Activated CD4-positive, alpha-beta T cell treated with anti-CD3 and anti-CD28 coated beads for 24 hours (primary cell): ENCODE measurements at places on chromosomes 7 and 10.

- no peak for DNase-seq
Observed at GRCh38 chr7:83821866-83822265, 172.9 kb upstream of the SEMA3E start.

- DNase-seq: no peak
Observed at GRCh38 chr7:75850235-75850634, 28.6 kb upstream of the RHBDD2 start.

GRCh38 chr7:130240240-130240639, 26.4 kb upstream of the CPA2 start:
- no peak for DNase-seq

DNA sequence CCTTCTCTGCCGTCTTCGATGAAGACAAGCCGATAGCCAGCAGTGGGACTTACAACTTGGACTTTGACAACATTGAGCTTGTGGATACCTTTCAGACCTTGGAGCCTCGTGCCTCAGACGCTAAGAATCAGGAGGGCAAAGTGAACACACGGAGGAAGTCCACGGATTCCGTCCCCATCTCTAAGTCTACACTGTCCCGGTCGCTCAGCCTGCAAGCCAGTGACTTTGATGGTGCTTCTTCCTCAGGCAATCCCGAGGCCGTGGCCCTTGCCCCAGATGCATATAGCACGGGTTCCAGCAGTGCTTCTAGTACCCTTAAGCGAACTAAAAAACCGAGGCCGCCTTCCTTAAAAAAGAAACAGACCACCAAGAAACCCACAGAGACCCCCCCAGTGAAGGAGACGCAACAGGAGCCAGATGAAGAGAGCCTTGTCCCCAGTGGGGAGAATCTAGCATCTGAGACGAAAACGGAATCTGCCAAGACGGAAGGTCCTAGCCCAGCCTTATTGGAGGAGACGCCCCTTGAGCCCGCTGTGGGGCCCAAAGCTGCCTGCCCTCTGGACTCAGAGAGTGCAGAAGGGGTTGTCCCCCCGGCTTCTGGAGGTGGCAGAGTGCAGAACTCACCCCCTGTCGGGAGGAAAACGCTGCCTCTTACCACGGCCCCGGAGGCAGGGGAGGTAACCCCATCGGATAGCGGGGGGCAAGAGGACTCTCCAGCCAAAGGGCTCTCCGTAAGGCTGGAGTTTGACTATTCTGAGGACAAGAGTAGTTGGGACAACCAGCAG, 60.4 kb upstream of the BTBD16 start:
- DNase-seq: no peak

GRCh38 chr7:144710791-144711190, 125.1 kb downstream of the TPK1 start:
- DNase-seq: no peak

- DNase-seq: no peak
Observed at GRCh38 chr10:4602764-4603491, 223.1 kb upstream of the AKR1E2 start.

DNA sequence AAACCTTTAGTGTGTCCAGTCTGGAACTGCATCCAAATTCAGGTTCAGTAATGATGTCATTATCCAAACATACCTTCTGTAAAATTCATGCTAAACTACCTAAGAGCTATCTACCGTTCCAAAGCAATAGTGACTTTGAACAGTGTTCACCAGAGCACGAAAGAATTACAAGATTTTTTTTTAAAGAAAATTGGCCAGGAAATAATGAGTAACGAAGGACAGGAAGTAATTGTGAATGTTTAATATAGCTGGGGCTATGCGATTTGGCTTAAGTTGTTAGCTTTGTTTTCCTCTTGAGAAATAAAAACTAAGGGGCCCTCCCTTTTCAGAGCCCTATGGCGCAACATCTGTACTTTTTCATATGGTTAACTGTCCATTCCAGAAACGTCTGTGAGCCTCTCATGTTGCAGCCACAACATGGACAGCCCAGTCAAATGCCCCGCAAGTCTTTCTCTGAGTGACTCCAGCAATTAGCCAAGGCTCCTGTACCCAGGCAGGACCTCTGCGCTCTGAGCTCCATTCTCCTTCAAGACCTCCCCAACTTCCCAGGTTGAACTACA, 694 bp upstream of the FAS start:
- DNase-seq: no peak

- no peak for DNase-seq
Observed at GRCh38 chr7:35508623-35509400, 186.1 kb downstream of the HERPUD2 start.

DNA sequence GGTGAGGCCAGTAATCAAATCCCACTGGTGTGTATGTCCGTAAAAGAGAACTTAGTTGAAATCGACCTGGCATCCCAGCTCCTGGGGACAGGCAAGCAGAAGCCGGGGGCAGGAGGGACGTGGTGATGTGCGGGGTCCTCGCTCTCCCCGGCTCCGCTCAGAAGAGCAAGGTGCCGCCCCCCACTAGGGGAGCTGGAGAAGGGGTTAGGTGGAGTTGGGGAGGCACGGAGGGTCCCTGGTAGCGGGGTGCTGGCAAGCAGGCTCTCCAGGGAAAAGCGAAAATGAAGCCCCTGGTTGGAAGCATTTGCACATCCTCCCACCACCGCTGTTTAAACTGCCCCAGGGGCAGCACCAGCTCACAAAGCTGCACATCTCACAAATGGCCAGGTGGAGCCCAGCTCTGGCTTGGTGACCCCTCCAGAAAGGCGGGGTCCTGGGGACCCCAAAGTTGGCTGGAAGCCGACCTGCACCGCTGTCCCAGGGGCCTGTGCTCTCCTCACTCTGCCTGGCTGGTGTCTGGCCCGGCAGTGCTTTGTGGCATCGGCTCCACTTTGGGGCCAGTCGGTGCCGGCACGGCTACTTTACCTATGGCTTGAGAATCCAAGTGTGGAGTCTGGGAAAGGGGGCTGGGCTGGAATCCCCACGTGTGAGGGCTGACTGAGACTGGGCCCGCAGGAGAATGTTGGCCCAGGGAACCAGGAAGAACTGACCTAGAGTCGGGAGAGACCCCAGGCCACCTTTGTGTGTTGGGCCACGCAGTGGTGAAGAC, 2.9 kb upstream of the CFAP46 start:
- DNase-seq: no peak

- no peak for DNase-seq
Observed at GRCh38 chr10:126161691-126162090, 226.6 kb downstream of the ADAM12 start.
